Eye (tissue), 1 donor: ENCODE measurements at places on chromosomes 5 and 9.

- peak; percentile 15 for DNase-seq
These were observed 5.3 kb upstream of the LCP2 start for GRCh38 chr5:170302653-170303501.

DNA sequence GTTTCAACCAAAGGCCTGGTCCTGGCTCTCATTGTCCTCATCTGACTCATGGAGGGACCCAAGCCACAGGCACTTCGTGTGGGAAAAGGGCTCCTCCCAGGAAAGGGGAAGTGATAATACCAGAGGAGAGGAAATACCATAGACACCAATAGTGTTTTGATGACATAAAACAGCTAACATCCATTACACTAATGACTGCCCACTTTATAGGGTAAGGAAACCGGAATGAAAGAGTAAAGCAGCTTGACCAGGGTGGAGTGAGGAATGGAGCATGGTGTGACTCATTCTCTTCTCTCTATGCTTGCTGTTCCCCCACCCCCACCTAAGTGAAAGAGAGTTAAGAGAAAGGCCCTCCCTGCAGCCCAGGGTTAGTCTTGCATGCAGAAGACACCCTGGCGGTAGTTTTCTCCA is 67.4 kb upstream of the HRH2 start:
- DNase-seq = no peak

GRCh38 chr9:16680975-16681651 is 189.4 kb downstream of the BNC2 start:
- DNase-seq = peak; percentile 74

DNA sequence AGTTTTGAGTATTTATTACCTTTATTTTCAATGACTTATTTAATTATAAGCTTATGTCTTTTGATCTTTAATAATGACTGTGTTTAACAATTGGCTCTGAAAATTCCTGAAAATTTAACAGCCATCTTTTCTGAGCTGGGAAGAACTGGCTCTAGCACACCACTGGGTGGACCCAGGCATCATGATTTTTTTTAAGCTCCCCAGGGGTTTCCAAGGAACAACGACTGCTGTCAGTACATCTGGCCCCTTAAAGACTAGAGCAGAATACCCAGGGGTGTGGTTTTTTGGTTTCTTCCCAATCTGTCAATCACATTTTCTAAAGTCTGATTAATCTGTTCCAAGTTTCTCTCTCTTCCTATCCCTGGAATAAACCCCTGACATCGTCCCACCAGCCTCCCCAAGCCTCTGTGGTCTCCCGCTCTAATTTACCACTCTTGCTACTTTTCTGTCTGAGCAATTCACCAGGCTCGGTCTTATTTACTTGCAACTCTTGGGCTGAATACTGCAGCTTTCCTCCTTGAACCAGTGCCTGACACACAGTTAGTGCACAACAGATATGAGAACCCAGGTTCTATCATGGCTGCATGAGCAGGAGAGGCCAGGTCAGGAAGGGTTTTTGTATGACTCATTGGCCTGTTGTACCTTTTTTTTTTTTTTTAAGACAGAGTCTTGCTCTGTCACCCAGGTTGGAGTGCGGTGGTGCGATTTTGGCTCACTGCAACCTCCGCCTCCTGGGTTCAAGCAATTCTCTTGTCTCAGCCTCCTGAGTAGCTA is 321.9 kb downstream of the ZSWIM6 start:
- no peak for DNase-seq

DNA sequence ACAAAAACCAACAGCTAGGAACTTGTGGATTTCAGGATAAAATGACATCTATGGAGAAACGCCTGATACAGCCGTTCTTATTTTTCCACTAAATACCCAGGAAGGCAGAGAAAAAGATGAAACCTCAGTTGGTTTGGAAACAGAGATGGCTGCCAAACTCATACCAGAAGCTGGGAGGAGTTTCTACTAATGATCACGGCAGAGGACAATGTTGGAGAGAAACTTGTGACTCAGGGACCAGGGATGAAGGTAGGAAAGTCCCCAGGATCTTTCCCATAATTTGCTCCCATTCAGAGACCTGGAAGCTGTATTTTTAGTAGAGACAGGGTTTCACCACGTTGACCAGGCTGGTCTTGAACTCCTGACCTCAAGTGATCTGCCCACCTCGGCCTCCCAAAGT is 187.1 kb upstream of the IER5L start:
- no peak for DNase-seq

- DNase-seq = no peak
These were observed 7.3 kb downstream of the PRR7 start for GRCh38 chr5:177453852-177454396.

GRCh38 chr5:114924769-114925168 is 244.9 kb downstream of the TRIM36 start:
- no peak for DNase-seq

GRCh38 chr5:125583321-125584139 is 837.1 kb upstream of the ZNF608 start:
- peak; percentile 66 for DNase-seq

DNA sequence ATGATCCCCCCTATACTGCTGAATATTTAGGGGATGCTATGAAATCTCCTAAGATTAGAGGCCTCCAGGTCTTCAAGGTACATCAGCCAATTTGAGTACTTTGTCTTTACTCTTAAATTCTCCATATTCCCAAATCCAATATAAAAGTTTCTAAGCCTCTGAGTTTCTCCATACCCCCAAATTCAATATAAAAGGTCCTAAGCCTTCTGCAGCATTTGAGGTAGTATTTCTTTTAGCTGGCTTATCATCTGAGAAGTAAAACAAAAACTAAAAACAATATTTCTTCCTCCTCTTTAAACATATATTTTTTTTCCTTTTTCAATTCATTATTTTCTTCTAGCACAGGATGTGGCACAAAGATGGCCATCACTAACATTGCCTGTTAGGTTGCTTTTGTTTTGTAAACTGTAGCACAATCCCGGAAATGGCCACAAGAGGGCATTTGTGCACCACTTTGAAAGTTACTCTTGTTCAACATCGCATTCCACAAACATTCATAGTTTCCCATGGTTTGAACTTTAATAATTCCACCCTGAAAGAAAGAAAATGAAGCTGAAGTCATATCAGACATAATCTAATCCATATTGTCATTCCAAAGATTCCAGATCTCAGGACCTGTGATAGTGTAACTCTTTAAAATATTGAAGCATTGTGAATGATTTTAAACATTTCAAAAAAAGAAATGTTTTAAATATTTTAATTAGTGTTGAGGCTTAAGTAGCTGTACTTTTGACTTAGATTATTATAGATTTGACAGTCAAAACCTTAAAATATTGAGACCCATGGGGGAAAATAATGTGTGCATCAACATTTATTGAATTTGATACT is 21.0 kb upstream of the SCGB3A2 start:
- peak; percentile 90 for DNase-seq

- DNase-seq = no peak
These were observed 19.4 kb downstream of the DTWD2 start for GRCh38 chr5:118968925-118969375.

- DNase-seq = no peak
These were observed 26.7 kb downstream of the F2R start for GRCh38 chr5:76742583-76742982.

GRCh38 chr9:70053864-70054263 is 10.2 kb downstream of the MAMDC2 start:
- no peak for DNase-seq

DNA sequence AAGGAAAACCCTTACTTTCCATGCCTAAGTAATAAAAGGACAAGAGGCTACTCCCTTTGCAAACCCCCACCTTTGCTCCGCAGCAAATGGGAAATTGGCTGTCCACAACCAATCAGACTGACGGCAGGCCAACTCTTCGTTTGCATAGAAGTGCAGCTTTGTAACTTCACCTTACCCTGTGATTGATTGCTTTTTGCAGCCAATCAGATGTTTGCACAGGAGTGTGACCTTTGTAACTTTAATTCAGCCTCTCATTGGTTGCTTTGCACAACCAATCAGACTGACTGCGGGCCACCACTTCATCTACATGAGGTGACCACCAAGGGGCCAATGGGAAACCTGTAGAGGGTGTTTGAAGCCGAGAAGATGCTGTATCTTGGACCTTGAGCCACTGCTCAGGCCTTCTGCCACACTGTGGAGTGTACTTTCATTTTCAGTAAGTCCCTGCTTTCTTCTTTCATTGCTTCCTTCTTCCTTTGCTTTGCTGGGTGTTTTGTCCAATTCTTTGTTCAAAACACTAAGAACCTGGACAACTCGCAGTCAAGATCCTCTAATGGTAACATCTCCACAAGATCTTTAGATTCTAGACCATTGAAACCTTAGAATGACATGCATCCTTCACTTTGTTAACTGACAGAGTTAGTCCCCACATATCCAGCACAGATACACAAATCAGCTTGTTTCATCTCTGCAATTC is 51.3 kb upstream of the FREM1 start:
- no peak for DNase-seq

GRCh38 chr5:35038891-35039290 is 8.9 kb downstream of the AGXT2 start:
- peak; percentile 75 for DNase-seq

- DNase-seq = peak; percentile 61
These were observed 8.4 kb downstream of the GNAQ start for GRCh38 chr9:78023003-78023741.

DNA sequence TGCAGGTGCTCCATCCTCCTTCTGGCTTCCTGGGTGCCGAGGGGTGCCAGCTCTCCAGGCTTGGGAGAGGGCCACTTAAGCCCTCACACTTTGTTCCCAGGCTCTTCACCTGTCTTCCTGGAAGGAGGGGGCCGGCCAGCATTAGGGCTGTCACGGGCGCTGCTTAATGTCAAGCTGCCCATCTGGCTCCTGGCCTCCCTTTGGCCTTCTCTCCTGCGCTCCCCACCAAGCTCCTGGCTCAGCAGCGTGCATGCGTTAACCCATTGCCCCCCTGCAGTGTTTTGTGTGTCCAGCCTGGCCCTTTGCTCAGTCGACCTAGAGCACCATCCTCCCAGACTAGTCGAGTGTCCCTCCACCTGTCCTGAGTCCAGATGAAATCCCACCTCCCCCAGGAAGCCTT is 21.3 kb downstream of the NTNG2 start:
- DNase-seq = peak; percentile 14

- DNase-seq = peak; percentile 35
These were observed 3.1 kb downstream of the CYSTM1 start for GRCh38 chr5:140178086-140178410.

- DNase-seq = no peak
These were observed 164.7 kb downstream of the OLFM1 start for GRCh38 chr9:135251996-135252760.

GRCh38 chr9:35186524-35186923 is 24.7 kb downstream of the UNC13B start:
- no peak for DNase-seq

DNA sequence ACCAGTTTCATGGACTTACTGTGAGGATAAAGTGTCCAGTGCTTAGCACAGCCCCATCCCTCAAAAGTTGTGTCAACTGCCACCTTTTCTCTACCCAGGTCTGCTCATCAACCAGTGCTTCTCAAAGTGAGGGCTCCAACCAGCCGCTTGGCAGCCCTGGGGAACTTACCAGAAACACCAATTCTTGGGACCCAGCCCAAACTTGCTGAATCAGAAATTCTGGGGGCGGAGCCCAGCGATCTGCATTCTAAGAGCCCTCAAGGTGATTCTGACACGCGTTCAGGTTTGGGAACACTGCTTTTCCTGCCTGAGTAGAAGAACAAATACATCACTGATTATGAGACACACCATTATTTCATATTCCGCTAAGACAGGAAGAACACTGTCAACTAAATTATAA is 132.0 kb downstream of the NSG2 start:
- DNase-seq = no peak

GRCh38 chr9:98132806-98133631 is 14.0 kb upstream of the TRIM14 start:
- DNase-seq = peak; percentile 75

GRCh38 chr5:135880801-135881200 is 14.8 kb downstream of the IL9 start:
- DNase-seq = no peak
